ENCODE measurements at places on chromosomes 11 and 22. TPM values are rescaled to one million over a fixed set of nuclear protein-coding genes. Genes with fewer than 3 reads are reported as not detected.

Gene RAB39A
- polyA plus RNA-seq: 0.10 TPM

Gene RASGRP2
- 6.5 TPM for polyA plus RNA-seq

Gene BIRC3
- polyA plus RNA-seq: 0.97 TPM

Gene FXYD2
- polyA plus RNA-seq: 0.49 TPM

Gene GRIA4
- polyA plus RNA-seq: 0.03 TPM

Gene NECTIN1
- polyA plus RNA-seq: 0.42 TPM

Gene LARGE2
- not detected for polyA plus RNA-seq
